ENCODE measurements at places on chromosomes 16 and 17.

DNA sequence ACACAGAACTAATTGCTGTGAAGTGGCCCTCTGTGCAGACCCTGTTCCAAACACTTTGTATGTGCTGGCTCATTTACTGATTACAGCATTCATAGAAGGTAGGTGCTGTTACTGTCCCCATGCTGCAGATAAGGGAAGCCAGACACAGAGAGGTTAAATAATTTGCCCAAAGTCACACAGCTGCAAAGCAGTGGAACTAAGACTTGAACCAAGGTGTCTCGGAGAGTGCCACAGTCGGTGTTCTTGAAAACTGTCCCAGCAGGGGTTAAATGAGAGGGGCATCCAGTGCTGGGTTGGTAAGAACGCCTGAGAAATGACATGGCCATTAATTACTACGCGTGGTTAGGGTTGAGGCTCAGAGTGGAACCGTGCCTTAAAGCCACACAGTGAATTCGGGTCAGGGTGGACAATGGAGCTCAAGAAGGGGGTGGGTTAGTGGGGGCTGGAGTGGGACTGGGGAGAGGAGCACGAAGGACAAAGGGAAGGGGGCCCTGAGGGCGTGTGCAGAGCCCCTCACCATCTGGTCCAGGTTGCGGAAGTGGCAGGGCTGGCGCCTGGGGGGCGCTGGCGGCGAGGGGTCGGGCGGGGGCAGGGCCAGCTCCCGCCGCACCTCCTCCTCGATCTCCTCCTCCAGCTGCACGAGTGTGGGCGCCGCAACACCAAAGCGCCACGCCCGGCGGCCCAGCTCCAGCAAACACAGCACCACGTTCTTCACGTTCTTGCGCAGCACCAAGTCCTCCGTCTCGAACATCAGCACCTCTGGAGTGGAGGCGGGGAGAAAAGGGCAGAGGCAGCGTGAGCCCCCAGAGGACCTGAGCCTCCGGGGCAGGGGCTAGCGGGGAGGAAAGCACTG, 3.3 kb downstream of the GAS2L2 start:
- H3K27me3 ChIP-seq: peaks cover 37% of the 10 kb centered on the region
- DNase-seq: no peak

- no peak for DNase-seq
- no peaks in the 10 kb centered on the region for H3K27me3 ChIP-seq
- no peaks in the 10 kb centered on the region for H3K36me3 ChIP-seq
These were observed 277.8 kb upstream of the FOXF1 start for GRCh38 chr16:86232496-86232895.

GRCh38 chr17:42720996-42721583, 23.8 kb downstream of the EZH1 start:
- no peak overlapping the region for H3K4me3 ChIP-seq
- DNase-seq: no peak
- H3K27ac ChIP-seq: no peak overlapping the region
- H3K4me1 ChIP-seq: no peaks in the 10 kb centered on the region
- peaks cover 100% of the 10 kb centered on the region for H3K36me3 ChIP-seq

GRCh38 chr16:15631730-15632409, 11.1 kb downstream of the MARF1 start:
- no peak overlapping the region for H3K27ac ChIP-seq
- no peak for DNase-seq
- no peak overlapping the region for H3K4me3 ChIP-seq
- H3K4me1 ChIP-seq: peaks cover 2% of the 10 kb centered on the region
- peaks cover 90% of the 10 kb centered on the region for H3K36me3 ChIP-seq

DNA sequence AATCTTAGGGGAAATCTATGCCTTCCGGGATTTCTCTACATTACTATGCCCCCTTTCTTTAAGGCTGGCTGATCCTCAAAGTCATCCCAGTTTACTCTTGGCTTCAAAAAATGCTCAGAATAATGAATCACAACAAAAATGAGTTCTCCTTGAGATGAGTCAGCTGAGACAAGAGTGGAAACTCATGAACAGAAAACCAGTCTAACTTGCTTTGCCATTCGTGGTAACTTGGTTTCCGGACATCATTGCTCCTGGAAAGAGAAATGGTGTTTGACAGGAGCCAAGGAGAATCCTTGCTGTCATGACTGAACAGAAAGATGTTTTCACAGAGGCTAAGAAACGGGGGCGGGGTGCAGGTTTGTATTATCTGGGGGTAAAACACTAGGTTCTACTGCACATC, 435.6 kb upstream of the DYNLRB2 start:
- no peaks in the 10 kb centered on the region for H3K27me3 ChIP-seq
- no peak for DNase-seq
- no peak overlapping the region for H3K27ac ChIP-seq

GRCh38 chr17:46722662-46723285, 95.7 kb downstream of the WNT3 start:
- H3K36me3 ChIP-seq: peaks cover 24% of the 10 kb centered on the region
- no peak overlapping the region for H3K4me3 ChIP-seq
- no peak for DNase-seq
- no peak overlapping the region for H3K27ac ChIP-seq
- no peaks in the 10 kb centered on the region for H3K27me3 ChIP-seq

DNA sequence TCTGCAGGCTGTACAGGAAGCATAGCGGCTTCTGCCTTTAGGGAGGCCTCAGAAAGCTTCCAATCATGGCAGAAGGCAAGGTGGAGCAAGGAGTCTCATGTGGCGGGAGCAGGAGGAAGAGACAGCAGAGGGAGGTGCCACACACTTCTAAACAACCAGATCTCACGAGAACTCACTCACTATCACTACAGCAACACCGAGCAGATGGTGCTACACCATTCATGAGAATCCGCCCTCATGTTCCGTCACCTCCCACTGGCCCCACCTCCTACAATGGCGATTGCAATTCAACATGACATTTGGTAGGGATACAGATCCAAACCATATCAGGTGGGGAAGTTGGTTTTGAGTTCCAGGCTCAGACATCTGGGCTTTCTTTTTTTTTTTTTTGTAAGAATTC, 31.9 kb upstream of the NUDT7 start:
- no peaks in the 10 kb centered on the region for H3K4me1 ChIP-seq
- H3K36me3 ChIP-seq: no peaks in the 10 kb centered on the region
- DNase-seq: no peak
- H3K4me3 ChIP-seq: no peak overlapping the region
- H3K27me3 ChIP-seq: peaks cover 3% of the 10 kb centered on the region

- no peak for DNase-seq
- H3K36me3 ChIP-seq: no peaks in the 10 kb centered on the region
- H3K27ac ChIP-seq: no peak within 1 kb of the TSS
- H3K4me3 ChIP-seq: no peak within 1 kb of the TSS
- H3K4me1 ChIP-seq: no peaks in the 10 kb centered on the region
- peaks cover 14% of the 10 kb centered on the region for H3K27me3 ChIP-seq
These were observed at the start of gene EVPLL for GRCh38 chr17:18377437-18378204. Gene EVPLL (plus strand): TSS chr17:18377778. CDS start chr17:18380938, 3,160 bp downstream.

DNA sequence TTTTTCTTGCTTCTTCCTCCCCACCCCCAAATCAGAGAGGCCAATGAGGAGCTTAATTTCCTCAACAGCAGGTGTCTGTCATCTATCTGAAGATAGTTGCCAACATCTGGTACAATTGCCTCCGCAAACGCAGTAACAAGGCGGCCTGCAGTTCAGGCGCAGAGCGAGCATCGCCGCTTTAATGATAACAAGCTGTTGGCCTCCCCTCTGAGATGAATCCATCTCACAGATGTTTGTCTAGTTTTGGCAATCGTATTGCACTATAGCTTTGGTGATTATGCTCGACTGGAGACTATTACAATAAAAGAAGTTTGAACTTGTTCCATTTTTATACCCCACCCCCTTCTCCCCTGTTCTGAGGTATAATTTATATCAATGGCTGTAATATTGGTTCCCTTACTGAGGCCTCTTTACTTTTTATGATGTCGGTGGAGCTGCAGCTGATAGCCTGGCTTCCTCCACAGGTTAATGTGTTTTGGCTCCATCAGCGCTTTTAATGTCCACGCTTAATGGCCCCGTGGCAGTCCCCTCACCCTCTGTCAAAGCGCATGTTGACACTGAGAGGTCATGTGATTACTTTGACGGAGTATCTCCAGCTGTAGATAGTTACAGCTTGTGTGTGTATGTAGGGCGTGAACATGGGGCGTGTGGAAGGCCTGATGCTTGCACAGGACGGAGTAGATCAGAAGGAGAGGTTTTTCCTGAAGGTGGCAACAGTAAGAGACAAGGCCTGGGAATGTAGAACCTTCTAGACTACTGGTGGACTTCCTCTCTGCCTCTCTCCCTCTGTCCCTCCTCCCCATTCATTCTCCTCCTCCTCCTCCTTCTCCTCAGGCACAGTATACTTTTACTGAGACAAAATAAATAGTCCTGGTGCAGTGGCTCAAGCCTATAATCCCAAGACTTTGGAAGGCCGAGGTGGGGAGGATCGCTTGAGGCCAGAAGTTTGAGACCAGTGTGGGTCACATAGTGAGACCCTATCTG, 164.7 kb downstream of the MSI2 start:
- no peaks in the 10 kb centered on the region for H3K36me3 ChIP-seq
- H3K4me3 ChIP-seq: no peak overlapping the region
- H3K27ac ChIP-seq: no peak overlapping the region
- H3K4me1 ChIP-seq: no peaks in the 10 kb centered on the region
- DNase-seq: no peak
- no peaks in the 10 kb centered on the region for H3K27me3 ChIP-seq

GRCh38 chr17:21201298-21201595, 12.7 kb downstream of the TMEM11 start:
- no peaks in the 10 kb centered on the region for H3K27me3 ChIP-seq
- no peak overlapping the region for H3K27ac ChIP-seq
- peaks cover 7% of the 10 kb centered on the region for H3K36me3 ChIP-seq
- no peak for DNase-seq

DNA sequence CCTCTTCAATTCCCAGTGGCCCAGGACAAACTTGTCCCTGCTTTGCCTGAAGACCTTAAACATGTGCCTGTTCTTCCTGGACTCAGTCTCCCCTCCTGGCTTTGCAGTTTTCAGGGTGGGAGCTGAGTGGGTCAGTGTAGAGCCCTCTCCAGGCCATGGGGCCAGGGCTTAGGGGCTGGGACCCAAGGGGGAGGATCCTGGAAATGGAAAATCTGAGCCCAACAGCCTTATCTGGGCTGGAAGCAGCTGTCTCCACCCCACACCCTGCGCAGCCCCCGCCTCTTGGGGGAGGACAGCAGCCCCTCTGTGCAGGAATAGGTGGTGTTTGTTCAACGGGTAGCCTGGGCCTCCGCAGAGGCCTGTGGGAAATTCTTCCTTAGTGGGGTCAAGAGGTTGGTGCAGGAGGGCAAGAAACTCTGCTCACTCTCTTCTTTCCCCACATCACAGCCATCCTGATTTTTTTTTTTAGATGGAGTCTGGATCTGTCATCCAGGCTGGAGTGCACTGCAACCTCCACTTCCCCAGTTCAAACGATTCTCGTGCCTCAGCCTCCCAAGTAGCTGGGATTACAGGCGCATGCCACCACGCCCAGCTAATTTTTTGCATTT, 6.8 kb upstream of the SMTNL2 start:
- no peak for DNase-seq
- peaks cover 6% of the 10 kb centered on the region for H3K4me1 ChIP-seq
- H3K27ac ChIP-seq: no peak overlapping the region
- H3K36me3 ChIP-seq: no peaks in the 10 kb centered on the region
- H3K4me3 ChIP-seq: no peak overlapping the region

DNA sequence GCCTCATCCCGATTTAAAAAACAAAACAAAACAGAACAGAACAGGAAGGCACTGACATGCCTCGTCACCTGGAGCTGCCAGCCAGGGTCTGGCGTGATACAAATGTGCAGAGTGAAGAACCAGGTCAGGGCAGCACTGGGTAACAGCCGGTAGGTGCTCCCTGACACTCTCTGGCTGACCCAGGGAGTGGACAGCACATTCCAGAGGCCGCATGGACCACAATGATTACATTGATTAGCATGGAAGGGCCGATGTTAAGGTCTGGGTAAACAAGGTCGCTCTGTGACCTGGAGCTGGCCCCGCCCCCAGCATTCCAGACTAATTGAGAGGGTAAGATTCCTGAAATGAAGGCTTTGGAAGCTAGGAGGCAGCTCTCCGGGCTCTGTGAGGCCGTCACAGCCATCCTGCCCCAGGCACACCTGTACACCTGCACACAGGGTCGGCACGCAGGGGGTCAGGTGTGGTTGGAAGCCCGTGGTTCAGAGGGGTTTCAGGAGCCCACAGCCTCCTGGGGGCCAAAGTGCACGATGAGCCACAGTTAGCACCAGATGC, 21.4 kb downstream of the PIEZO1 start:
- no peaks in the 10 kb centered on the region for H3K36me3 ChIP-seq
- DNase-seq: no peak
- peaks cover 41% of the 10 kb centered on the region for H3K4me1 ChIP-seq

DNA sequence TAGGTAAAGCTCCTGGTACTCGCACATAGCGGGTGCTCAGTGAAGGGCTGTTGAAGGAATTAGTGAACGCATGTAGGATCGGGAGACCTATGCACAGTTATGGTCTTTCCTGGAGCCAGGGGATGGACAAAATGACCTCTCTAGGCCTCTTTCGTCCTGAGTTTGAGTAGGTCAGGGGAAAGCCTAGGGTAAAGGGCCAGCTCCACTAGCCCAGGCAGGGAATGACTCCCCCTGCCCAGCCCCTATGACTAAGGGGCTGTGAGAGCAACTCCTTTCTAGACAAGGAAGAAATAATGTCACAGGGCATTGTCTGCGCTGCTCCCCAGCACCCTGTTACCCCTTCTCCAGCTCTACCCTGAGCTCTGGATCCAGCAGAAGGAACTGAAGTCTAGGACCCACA, 24.6 kb upstream of the FMNL1 start:
- H3K4me1 ChIP-seq: no peaks in the 10 kb centered on the region
- H3K4me3 ChIP-seq: no peak overlapping the region
- no peaks in the 10 kb centered on the region for H3K36me3 ChIP-seq
- no peak for DNase-seq
- H3K27me3 ChIP-seq: no peaks in the 10 kb centered on the region

- no peaks in the 10 kb centered on the region for H3K36me3 ChIP-seq
- DNase-seq: no peak
- peaks cover 39% of the 10 kb centered on the region for H3K27me3 ChIP-seq
- no peak overlapping the region for H3K4me3 ChIP-seq
- no peak overlapping the region for H3K27ac ChIP-seq
- H3K4me1 ChIP-seq: no peaks in the 10 kb centered on the region
These were observed 3.7 kb upstream of the VAT1L start for GRCh38 chr16:77784441-77785372.

GRCh38 chr16:50437769-50438437, 69.1 kb upstream of the BRD7 start:
- DNase-seq: no peak
- no peaks in the 10 kb centered on the region for H3K36me3 ChIP-seq
- H3K4me3 ChIP-seq: no peak overlapping the region
- H3K27me3 ChIP-seq: no peaks in the 10 kb centered on the region
- H3K4me1 ChIP-seq: no peaks in the 10 kb centered on the region
- no peak overlapping the region for H3K27ac ChIP-seq

DNA sequence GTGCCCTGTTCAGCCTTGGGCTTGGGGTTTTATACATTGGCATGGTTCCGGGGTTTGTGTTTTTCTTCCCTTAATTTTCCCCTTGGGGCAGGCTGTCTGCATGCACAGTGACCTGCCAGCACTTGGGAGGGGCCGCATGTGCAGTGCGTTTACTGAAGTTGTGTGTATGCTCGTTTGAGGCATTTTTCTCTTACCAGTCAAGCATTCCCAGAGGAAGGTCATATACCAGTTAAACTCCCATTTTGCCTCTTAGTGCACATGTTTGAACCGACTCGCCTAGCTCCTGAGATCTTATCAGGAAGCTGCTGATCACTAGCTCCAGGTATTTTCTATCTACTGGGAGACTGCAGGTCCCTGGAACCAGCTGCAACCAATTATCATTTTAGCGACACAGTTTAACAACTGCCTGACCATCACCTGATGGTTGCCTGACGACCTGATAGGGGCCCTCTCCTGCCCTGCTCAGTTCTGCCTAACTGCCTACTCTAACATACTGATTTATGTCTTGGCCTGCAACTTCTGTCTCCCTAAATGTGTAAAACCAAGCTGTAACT, 51.4 kb downstream of the MFSD11 start:
- no peak overlapping the region for H3K27ac ChIP-seq
- no peaks in the 10 kb centered on the region for H3K36me3 ChIP-seq
- no peaks in the 10 kb centered on the region for H3K4me1 ChIP-seq

Measured in heart left ventricle (tissue), 16 donors.